ENCODE measurements at places on chromosomes 11 and 22.
A peak's percentile ranks its signal among the peaks of the same experiment; 100 is the strongest.

- no peak for DNase-seq
These were observed 496.4 kb downstream of the BRD1 start for GRCh38 chr22:49331223-49331815.

GRCh38 chr11:11137339-11137738 lies 215.7 kb downstream of the CSNK2A3 start:
- no peak for DNase-seq

DNA sequence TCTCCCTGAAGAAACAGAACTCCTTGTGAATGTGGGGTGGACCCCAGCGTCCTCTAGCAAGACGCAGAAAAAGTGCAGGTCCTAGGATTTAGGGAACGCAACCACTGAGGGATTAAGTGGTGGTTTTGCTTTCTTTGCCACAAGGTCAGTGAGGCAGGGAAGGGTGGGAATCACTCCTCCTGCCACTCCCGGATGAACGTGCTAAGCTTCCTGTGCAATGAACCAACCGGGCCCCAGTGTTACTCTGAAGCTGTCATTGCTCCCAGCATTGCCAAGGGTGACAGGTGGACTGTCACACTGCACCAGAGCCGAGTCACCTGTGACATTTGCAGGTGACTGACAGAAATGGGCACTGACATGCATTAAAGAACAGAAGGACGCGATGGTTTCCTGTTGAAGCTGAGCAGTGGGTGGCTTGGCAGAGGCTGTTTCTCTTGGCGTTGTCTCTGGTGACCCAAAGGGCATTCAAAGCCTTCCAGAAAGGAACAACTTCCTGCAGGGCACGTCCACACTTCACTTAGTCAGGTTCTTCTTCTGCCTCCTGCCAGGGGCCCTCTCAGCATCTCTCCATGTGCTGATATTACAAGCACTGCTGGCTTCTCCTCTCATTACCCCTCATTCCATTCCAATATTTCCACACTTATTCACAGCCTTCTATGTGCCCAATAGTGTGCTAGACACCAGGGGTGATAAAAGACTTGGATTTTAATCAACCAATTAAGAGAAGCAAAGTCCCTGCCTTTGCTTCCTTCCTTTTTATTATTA lies 9.7 kb downstream of the KIRREL3 start:
- DNase-seq: no peak

- DNase-seq: no peak
These were observed 134.8 kb downstream of the C11orf58 start for GRCh38 chr11:16873289-16873688.

GRCh38 chr11:79697905-79698304 lies 257.1 kb upstream of the TENM4 start:
- DNase-seq: no peak

- DNase-seq: no peak
These were observed 20.7 kb upstream of the CDC42EP2 start for GRCh38 chr11:65293909-65294381.

DNA sequence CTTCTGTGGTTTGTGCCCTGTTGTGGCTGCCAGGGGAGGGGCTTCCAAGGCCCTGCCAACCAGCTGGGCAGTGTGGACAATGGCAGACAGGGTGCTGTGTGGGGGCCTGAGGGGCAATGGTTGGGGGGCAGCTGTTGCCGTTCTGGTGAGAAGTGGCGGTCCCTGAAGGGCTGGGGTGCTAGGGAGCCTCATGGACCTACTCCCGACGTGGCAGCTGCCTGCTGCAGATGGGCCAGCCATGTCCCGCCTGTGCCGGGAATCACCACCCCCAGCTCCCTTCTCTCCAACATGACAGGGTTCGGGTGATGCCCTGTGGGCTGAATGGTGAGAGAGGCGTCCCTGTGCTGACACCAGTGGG lies 74.2 kb downstream of the KCNQ1 start:
- no peak for DNase-seq

GRCh38 chr11:75413864-75414263 lies 14.5 kb downstream of the RPS3 start:
- DNase-seq: no peak

- no peak for DNase-seq
These were observed 2.9 kb downstream of the IL18 start for GRCh38 chr11:112161012-112161411.

DNA sequence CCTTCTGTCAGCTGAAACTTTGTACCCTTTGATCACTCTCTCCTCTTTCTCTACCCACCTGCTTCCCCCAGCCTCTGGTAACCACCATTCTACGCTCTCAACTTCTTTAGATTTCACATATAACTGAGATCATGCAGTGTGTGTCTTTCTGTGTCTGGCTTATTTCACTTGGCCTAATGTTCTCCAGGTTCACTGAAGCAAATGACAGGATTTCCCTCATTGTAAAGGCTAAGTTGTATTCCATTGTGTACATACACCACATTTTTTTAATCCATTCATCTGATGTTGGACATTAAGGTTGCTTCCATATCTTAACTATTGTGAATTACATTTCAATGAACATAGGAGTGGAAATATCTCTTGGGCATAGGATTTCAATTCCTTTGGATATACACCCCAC lies 207.6 kb downstream of the MIAT start:
- DNase-seq: no peak

DNA sequence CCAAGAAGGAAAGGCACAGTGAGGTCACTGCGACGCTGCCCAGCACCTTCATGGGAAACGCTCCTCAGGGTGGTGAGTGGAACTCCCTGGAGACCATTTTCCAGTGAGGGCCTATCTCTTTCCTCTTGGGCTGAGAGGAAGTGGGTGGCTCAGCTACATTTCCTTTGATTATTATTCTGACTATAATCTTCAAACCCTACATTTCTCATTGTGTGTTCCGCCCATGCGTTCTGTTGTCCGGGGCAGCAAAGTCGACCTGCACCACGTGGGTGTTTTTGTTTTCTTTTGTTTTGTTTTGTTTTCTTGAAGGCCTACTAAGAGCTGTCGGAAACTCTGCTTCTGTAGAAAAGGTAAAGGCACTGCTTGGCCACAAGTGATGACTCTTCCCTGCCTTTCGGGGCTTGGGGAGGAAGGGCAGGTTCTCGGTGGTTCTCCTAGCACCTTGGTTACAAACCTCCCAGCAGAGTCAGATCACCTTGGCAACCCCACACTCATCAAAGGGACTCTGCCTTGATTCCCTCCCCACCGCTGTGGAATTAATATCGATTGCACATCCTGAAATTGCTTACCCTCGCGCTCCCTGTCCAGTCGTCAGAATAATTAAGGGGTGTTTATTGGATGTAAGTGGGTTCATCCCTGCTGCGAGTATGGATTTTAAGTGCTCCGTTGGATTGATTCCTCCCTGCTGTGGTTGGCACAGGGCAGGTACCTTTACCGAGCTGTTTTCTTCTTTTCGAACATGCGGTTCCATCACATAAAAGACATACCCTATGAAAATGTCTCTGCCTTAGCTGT lies 7.3 kb downstream of the PARVB start:
- peak; percentile 23 for DNase-seq

DNA sequence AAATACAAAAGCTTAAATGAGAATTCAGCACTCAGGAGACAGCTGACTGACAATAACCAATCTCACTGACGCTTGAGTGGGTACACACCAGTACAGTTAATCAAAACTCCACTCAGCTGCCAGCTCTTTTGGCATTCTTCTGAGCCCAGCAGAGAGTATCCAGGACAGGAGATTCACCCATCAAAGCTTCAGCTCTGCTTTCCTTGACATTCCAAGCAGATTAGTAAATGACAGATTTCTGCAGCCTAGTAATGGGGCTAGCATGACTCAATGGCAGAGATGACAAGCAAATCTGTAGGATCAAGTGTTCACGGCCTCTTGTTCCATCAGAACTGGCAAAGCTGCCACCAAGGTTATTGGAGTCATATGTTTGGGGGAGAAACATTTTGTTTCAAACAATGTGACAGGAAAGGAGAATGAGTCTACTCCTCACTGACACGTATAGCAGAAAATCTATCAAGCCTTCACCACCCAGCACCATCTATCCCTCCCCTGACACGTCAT lies 420.0 kb downstream of the DYNC2H1 start:
- DNase-seq: no peak

- DNase-seq: no peak
These were observed 32.8 kb upstream of the SCUBE1 start for GRCh38 chr22:43375951-43376455.

- DNase-seq: no peak
These were observed 40.1 kb upstream of the APLNR start for GRCh38 chr11:57276971-57277675.

DNA sequence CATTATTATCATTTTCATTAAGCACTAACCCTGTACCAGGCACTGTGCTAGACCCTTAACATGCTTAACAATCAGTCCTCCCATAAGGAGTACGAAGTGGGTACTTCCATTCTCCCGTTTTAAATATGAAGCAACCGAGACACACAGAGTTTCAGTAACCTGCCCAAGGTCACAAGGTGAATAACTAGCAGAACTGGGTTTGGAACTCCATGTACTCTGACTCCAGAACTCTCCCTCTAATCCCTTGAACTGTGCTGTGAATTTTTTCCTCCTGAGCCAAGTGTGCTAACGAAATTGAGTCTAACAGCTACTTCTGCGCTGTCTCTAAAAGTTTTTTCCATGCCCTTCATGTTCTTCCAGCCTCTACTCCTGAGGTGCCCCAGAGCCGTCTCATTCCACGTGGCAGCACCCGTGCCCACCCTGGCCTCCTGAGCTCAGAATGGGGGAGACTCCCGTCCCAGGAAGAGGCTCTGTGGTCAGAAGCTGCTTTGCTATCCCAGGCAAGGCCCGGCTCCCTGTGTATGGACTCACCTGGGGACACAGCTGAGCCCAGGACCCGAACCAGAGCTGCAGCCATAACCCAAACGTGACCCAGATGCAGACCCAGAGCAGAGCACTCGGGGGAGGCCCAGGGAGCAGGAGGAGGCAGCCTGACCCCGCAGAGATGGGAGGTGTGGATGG lies 8.6 kb upstream of the TRIM29 start:
- DNase-seq: no peak

GRCh38 chr11:17718015-17718414 lies 1.4 kb upstream of the MYOD1 start:
- no peak for DNase-seq

- no peak for DNase-seq
These were observed 421.0 kb upstream of the API5 start for GRCh38 chr11:42890773-42891172.

GRCh38 chr22:48807155-48807554 lies 1020.5 kb downstream of the BRD1 start:
- no peak for DNase-seq

DNA sequence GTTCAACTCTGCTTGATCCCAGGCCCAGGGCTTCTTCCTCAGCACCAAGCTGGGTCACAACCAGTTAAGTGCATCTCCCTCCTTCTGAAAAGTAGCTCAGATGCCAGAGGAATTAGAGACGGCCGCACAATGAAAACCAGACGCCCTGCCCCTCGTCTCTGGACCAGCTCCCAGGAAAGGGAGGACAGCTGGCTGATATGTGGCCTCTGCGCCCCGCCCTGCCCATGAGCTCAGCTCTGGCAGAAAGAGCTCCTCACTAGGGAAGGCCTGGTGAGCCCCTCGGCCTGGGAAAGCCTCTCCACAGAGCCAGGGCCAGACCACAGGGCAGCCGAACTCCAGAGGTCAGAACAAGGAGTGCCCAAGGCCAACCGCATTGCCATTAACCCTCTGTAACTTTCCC lies 18.1 kb upstream of the SCGB1A1 start:
- no peak for DNase-seq

GRCh38 chr22:28397306-28397705 lies 282.3 kb downstream of the TTC28 start:
- no peak for DNase-seq

- DNase-seq: peak; percentile 54
These were observed 1.5 kb downstream of the PRR33 start for GRCh38 chr11:1889941-1890855.

- DNase-seq: no peak
These were observed 4.8 kb downstream of the RELT start for GRCh38 chr11:73380897-73381410.

DNA sequence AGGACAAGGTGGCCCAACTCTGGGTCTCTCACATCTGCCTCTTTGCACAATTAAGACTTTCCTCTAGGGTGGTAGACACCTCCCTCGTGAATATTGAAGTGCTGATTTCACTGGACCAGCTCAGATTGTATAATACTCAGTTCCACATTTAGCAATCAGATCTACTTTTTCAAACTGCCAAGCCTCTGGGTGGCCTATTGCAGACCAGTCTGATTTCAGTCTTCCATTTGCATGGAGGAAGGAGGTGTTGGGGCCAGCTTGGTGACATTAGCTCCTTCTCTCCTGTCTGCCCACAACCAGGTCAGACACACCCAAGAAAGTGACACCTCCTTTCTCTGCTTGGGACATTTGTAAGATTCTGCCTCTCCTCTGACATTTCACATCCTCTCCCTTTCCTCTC lies 78.2 kb downstream of the PPFIBP2 start:
- no peak for DNase-seq

DNA sequence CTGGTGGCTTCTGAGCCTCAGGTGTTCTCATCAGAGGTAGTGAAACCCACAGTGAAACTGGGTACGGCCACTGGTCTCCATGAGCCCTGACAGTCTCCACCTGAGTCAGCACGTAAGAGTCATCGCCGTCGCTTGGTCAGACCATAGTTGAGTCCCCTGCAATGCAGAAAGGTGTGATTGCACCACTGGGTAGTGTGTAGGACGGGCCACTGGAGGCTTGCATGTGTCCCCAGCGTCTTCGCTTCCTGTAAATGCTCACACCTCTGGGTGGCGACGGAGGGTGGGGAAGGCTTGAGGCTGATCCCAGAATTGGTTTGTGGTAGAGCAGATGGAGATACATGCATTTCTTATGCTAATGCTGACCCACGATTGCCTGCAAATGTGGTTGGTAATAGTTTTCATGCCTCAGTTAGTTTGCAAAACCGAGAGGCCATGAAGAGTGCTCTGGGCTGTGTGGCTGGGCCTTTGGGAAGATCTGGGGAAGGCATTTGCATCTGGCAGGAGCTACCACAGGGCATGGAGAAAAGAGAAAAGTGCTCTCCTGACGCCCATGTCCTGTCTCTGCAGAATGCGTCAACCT lies 26.5 kb downstream of the CTTN start:
- DNase-seq: no peak

- no peak for DNase-seq
These were observed 143.5 kb downstream of the NXPE2 start for GRCh38 chr11:114821621-114822412.

DNA sequence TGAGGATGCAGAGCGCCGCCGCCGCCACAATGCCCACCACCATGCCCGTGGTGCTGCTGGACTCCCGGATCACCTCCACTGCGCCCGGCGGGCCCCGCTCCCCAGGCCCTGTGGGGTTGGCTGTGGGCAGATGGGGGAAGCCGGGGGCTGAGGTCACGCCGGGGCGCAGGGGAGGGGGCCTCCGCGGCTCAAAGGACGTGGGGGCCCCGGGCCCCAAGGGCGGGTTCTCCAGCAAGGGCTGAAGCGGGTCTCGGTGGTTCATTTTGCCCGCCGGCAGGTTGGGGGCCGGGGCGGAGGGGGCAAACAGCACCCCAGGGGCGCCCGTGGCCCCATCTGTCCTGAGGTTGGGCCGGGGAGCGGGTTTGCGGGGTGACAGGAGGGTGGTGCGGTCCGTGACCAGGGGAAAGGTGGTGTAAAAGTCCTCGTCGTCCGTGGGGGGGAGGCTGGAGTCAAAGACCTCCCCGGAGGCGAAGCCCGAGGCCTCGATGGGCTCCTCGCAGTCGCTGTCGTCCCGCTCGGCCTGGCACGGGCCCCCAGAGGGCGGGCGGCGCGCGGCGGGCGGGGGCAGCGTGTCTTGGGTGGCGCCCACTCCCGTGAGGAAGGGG lies 16.5 kb downstream of the SLC22A12 start:
- no peak for DNase-seq

- no peak for DNase-seq
These were observed 10.5 kb upstream of the MFNG start for GRCh38 chr22:37496651-37497050.
